ENCODE measurements at places on chromosomes 4 and X. TPM values are rescaled to one million over a fixed set of nuclear protein-coding genes. Genes with fewer than 3 reads are reported as not detected.
A peak's percentile ranks its signal among the peaks of the same experiment; 100 is the strongest.

GRCh38 chrX:27675493-27675892 lies 85.3 kb downstream of the DCAF8L2 start:
- DNase-seq = no peak

DNA sequence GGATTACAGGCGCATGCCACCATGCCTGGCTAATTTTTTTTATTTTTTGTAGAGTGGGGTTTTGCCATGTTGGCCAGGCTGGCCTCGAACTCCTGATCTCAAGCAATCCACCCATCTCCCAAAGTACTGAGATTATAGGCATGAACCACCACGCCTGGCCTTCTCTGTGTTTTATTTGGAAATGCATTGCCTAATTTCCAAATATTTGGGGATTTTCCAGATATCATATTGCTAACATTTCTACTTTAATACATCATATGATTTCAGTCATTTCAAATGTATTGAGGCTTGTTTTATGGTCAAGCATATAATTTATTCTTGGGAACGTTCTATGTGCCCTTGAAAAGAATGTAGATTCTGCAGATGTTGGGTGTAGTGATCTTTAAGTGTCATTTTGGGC lies 38.8 kb downstream of the FGF2 start:
- DNase-seq = no peak

DNA sequence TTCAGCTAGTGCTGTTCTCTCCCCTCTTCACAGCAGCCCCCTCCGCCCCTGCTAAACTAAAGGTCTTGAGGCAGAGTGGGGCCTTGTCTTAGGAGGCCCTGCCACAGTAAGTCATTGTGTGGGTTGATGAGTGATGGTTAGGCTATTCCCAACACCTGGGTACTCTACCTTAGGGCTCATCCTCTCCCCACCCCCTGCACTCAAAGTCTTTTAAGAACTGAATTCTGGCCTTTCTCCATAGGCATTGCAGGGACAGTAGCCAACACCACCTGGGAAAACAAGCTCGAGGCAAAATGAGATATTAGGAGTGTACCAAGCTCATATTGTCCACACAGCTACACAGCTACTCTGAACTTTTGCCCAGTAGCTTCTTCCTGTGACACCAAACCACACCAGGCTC lies 42.5 kb downstream of the RAB40AL start:
- no peak for DNase-seq

DNA sequence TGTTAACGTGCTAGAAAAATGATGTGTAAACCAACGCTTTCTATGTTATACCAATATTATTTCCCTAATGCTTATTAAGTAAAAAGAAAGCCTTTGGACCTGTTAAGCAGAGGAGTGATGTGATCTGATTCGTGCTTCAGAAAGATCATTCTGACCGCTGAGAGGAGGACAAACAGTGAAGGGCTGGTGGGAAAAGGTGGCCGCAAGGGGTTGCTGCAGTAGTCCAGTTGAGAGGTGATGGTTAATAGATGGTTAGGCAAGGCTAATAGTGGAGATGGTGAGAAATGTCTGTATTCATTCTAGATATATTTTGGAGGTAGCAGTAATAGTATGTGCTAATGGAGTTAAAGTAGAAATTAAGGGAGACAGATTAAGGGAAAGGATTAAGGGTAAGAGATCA lies 12.9 kb upstream of the VGLL1 start:
- no peak for DNase-seq

DNA sequence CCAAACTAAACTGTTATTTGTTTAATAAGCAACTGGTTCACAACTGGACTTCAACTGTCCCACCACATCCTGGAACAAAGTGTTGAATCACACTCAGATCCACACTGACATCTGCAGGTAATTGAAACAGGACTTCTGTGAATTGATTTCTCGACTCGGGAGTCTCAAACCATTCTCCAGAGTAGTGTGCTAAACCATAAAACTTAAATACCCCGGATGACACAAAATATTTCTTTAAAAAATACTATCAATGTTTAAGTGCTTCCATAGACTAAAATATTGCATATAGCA lies 95.4 kb upstream of the PLAC1 start:
- DNase-seq = no peak

DNA sequence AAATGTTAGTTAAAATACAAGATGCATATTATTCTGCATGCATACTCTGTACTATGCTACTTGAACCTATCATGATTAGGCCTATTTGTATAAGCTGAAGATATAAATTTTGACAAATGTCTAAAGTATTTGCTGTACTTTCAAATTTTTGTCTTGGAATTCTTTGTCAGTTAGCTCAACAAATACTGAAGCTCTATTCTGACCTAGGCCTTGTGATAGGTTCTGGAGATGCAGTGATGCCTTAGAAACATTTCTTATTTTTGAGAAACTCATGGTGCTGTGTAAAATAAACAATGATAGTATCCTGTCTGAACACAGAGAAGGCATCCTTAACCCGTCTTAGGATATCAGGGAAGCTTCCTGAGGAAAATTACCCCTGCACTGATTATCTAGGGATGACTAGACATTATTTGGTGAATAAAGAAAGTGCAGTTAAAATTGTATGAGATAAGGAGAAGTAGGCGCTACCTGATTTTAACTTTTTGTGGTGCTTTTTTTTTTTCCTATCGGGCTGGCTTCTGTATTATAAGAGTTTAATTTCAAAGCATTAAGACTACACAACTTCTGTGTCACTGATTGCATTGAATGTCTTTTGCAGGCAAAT lies 43.4 kb downstream of the MOB1B start:
- no peak for DNase-seq

DNA sequence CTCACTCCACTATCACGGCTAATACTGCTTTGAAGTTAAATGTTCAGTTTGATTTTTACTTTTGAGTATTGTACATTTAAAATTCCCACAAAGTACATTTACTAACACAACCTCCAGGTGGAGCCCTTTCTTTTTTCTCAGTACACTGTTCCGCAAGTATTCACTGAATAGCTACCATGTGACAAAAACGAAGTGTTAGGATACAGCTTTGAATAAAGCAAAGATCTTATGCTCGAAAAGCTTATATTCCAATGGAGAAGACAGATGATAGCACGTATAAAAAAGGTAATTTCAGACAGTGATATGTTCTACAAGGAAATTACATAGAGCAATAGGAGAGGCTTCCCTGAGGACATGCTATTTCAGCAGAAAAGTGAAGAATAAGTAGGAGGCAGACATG lies 60.7 kb upstream of the ABCG2 start:
- DNase-seq = no peak

GRCh38 chrX:118693843-118694242 lies 33.6 kb upstream of the IL13RA1 start:
- no peak for DNase-seq

GRCh38 chrX:45788941-45789348 lies 588.3 kb upstream of the DIPK2B start:
- DNase-seq = no peak

- no peak for DNase-seq
Observed at GRCh38 chr4:88027611-88028608, 20.5 kb downstream of the PKD2 start.

DNA sequence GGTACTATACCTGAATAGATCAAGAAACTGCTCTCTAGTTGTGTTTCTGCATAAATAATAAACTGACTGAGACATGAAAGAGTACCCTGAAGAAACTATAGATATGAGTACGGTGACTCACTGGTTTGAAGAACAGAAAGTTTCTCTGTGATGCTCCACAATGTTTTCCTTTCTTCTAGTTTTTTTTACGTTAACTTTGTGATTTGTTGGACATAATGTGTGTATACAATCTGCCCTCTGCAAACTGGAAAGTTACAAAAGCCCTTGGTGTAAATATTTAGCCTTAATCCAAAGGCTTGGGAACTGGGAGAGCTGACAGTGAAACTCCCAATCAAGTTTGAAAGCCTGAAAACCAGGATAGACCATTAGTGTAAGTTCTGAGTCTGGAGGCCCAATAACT lies 31.6 kb upstream of the PAPSS1 start:
- no peak for DNase-seq

GRCh38 chrX:71210816-71211215 lies 12.2 kb upstream of the GJB1 start:
- no peak for DNase-seq

GRCh38 chr4:158769175-158769921 lies 522 bp downstream of the FNIP2 start:
- DNase-seq = peak; percentile 38

GRCh38 chr4:123380728-123381716 lies 15.6 kb upstream of the SPRY1 start:
- DNase-seq = no peak

- no peak for DNase-seq
Observed at GRCh38 chr4:158193171-158193749, 17.0 kb upstream of the TMEM144 start.

- DNase-seq = no peak
Observed at GRCh38 chr4:1763070-1763549, 30.0 kb upstream of the FGFR3 start.

The SMIM10 gene
- 1.6 TPM for total RNA-seq

The PRDX4 gene
- total RNA-seq = 43.3 TPM

The RADX gene
- total RNA-seq = 1.1 TPM

The STATH gene
- total RNA-seq = not detected

The STS gene
- total RNA-seq = 34.9 TPM

The ALAS2 gene
- not detected for total RNA-seq

The KLHL34 gene
- total RNA-seq = 2.7 TPM

The PARM1 gene
- total RNA-seq = 266 TPM

The RHOXF2 gene
- total RNA-seq = not detected

The FSTL5 gene
- 0.14 TPM for total RNA-seq

The CLTRN gene
- not detected for total RNA-seq

The MAGEA11 gene
- total RNA-seq = not detected

The BST1 gene
- 11.4 TPM for total RNA-seq

Data from left colon (tissue), 2 donors.